ENCODE measurements at places on chromosomes 4 and X.
A peak's percentile ranks its signal among the peaks of the same experiment; 100 is the strongest.

DNA sequence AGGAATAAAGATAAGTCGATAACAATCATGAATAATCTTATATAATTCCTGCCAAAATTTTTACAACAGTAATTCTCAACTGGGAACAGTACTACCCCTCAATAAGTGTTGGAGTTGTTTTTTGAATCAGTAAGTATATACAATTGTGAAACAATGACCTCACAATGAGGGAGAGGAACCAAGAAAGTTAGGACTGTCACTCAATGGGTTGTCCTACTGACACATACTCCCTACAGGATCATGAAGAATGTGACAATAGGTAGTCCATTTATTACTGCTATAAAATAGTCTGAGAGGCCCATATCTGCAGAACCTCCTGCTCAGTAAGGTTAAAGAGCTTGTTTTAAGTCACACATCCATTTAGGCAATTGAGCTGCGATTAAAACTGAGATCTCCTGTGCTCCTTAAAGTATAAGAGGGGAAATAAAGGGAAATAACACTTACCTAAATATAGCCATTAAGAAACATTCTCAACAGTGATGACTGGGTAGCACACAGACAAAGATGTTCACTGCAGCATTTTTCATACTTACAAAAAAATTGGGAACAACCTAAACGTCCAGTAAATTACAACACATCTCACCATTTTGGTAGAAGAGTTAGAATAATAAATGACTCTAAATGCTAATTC, 26.2 kb downstream of the FBXW7 start:
- DNase-seq = no peak

DNA sequence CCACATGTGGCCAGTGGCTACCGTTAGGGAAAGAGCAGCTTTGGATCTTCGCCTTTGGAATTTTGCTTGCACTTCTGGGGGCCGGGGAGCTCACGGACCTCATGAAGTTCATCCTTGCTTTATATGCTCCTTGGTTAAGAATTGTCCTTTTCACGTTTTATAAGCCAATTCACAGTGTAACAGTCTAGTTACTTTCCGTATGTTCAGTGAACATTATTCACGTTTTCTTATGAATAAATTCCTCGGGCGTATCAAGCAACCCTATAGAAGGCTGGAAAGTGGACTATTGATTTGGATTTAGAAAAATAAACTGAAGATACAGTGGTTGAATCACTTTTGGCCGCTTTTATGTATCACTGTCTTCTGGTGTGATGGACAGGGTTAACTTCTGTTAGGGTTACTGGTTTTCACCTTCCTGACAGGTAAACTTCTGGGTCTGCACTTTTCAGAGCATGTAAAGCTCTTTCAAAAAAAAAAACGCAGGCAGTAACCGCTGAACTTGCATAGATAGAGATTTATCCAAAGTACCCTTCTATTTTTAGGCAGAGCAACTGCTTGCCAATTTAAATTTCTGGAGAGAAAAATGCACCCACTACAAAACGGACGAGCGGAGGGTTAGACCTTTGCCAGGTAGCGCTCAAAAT, 569 bp upstream of the PDLIM5 start:
- DNase-seq = no peak

DNA sequence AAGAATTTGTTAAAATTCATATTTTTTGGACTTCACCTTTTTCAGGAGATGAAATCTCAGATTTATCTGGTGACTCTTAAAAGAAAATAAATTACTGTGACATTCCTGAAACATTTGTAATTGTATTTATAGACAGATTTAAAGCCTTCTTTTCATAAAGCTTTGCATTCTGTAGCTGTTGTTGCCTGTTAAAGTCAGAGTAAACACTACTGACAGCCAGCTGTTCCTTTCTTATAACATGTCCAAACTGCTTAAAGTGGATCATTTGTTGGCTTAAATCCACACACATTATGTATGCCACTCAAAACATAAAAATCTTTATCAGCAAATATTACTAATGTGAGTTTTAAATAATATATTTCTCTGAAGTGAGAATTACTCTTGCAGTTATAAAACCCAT, 157.5 kb downstream of the TECRL start:
- DNase-seq = no peak

GRCh38 chr4:93029769-93030168, 726.0 kb downstream of the GRID2 start:
- no peak for DNase-seq

GRCh38 chrX:47218920-47219815, 687 bp downstream of the CDK16 start:
- DNase-seq = peak; percentile 47

- DNase-seq = no peak
These were observed 469.2 kb upstream of the DIPK2B start for GRCh38 chrX:45669715-45670340.

All from stimulated activated CD4-positive, alpha-beta T cell treated with anti-CD3 and anti-CD28 coated beads, Interleukin-12 subunit alpha, Interleukin-12 subunit beta, amount 100 ng/mL, for 4 hours (primary cell).